ENCODE measurements at places on chromosomes 5 and 9.

DNA sequence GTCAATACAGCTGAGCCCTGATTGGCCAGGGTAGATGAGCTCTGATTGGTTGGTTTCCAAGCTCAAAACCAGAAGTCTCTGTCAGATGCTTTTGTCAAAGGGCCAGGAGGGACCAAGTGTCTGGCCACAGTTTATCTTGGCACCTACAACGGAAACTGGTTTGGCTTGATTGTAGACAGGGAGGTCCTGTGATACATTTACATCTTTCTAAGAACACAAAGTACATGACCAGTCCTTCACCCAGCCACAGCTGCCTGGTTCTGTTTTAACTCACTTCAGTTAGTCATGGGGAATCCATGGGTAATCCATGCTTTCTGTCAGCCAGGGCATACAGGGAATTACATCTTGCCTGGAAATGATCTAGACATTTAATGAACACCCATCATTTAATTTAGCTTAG is 171.2 kb downstream of the SLC12A2 start:
- no peak for DNase-seq

GRCh38 chr9:128005923-128006322 is 25.1 kb upstream of the EEIG1 start:
- no peak for DNase-seq

DNA sequence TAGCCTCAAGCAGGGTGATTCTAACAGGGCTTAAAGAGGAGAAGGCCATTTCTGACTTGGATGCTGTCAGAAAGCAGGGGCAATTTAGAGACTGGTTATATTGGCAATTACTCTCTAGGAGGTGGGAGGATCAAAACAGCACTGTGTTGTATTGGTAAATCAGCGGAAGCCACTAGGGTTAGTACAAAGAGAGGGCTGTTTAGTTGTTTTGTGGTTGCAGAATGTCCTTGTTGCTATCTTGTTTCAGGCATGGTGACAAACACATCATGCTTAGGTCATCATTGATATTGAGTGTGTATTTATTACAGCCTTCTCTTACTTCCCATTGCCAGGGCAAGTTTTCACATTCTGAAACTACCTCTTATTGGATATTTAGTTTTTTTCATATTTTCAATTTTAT is 165.3 kb downstream of the TAF11L14 start:
- no peak for DNase-seq

- peak; percentile 72 for DNase-seq
Observed at GRCh38 chr9:129609486-129610212, 11.3 kb downstream of the C9orf50 start.

DNA sequence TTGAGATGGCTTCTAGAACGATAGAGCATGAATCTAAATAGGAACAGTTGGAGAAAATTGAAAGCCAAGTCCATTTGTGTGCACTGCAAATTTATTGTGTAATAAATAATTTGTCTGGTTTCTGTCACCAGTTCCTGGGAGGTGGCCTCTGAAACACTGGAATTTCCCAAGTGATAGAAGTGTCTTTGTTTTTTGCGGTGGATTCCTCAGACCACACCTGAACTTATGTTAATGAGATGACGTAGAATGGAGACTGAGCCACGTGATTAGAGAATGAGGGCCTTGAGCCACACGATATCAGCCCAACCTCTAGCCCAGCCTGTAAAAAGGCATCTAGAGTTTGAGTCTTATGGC is 105.1 kb downstream of the MSX2 start:
- DNase-seq, result no peak
